H9 (cell line): ENCODE measurements at places on chromosomes 11 and 22. TPM values are rescaled to one million over a fixed set of nuclear protein-coding genes. Genes with fewer than 3 reads are reported as not detected.

UBQLN3 gene
- total RNA-seq, result not detected in 2 replicates

CRYAB gene
- total RNA-seq, result 1.1 TPM in 1 of 2 replicates, not detected in the other

ACRV1 gene
- not detected in 2 replicates for total RNA-seq

CCDC87 gene
- total RNA-seq, result 0.88 and 1.1 TPM in 2 replicates

C11orf21 gene
- total RNA-seq, result not detected in 2 replicates

OR4A16 gene
- not detected in 2 replicates for total RNA-seq

DNA sequence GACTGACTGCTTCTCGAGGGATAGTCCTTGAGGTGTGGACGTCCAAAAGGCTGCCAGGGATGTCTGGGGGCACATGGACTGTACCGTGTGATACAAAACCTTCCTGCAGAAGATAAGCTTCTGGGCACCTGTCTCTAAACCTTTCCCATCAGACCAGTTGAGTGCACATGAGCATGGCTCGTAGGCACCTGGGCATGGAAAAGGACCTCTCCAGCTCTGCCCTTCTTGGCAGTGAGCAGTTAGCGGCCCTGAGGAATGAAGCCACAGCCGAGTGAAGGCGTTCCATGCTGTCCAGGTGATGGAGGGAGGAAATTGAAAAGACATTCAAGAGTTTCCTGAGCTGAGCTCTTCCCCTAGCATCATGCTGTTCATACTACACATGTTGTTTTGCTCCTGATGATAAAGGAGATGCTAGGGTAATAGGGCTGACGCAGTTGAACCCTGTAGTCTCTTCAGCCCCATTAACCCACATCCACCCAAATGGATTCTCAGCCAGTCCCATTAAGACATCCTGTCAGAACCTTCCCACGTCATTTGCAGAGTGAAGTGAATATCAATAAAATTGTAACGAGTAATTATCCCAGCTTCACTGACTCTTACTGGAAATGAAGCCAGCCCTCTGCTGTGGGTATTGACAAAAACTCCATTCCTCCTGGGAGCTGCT is 138.6 kb downstream of the KIRREL3 start:
- H3K27ac ChIP-seq, result no peak overlapping the region
- H3K36me3 ChIP-seq, result no peaks in the 10 kb centered on the region
- DNase-seq, result no peak
- H3K27me3 ChIP-seq, result no peaks in the 10 kb centered on the region

DAGLA gene
- total RNA-seq, result 4.3 and 4.5 TPM in 2 replicates

- no peak overlapping the region for H3K4me3 ChIP-seq
- H3K27me3 ChIP-seq, result no peaks in the 10 kb centered on the region
- no peaks in the 10 kb centered on the region for H3K4me1 ChIP-seq
- no peak for DNase-seq
These were observed 161.0 kb upstream of the B3GAT1 start for GRCh38 chr11:134572741-134573675.

GRCh38 chr22:32042924-32043323 is at the start of gene SLC5A1:
SLC5A1 (plus strand) TSS chr22:32043261; CDS start chr22:32043282, 21 bp downstream.
- no peak within 1 kb of the TSS for H3K4me3 ChIP-seq
- no peaks in the 10 kb centered on the region for H3K4me1 ChIP-seq
- H3K27me3 ChIP-seq, result no peaks in the 10 kb centered on the region; the same call in 1 of the 2 replicates

GRCh38 chr11:125626288-125626950 is 1.5 kb downstream of the CHEK1 start:
- peak; percentile 92 for DNase-seq
- H3K27me3 ChIP-seq, result no peaks in the 10 kb centered on the region
- H3K36me3 ChIP-seq, result peaks cover 43% of the 10 kb centered on the region
- no peaks in the 10 kb centered on the region for H3K4me1 ChIP-seq

DNA sequence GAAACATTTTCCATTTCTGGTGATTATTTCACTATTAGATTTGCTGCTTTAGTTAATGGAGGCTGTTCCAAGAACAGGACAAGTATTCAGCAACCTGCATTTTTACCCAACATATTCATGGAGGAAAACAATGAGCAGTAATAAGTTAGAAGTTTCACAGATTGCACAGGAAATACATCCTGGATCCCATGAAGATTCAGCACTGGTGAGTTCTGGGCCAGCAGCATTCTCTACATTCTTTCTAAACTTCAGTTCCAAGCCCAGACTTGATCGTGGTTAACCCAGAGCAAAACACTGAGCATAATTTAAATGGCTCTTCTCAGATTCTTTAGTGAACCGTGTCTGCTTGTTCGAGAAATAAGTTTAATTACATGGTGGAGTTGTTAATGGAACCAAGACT is 3.8 kb downstream of the FJX1 start:
- peaks cover 4% of the 10 kb centered on the region for H3K4me1 ChIP-seq
- no peak overlapping the region for H3K4me3 ChIP-seq
- no peaks in the 10 kb centered on the region for H3K36me3 ChIP-seq

GNB1L gene
- 22.4 and 22.9 TPM in 2 replicates for total RNA-seq

DNA sequence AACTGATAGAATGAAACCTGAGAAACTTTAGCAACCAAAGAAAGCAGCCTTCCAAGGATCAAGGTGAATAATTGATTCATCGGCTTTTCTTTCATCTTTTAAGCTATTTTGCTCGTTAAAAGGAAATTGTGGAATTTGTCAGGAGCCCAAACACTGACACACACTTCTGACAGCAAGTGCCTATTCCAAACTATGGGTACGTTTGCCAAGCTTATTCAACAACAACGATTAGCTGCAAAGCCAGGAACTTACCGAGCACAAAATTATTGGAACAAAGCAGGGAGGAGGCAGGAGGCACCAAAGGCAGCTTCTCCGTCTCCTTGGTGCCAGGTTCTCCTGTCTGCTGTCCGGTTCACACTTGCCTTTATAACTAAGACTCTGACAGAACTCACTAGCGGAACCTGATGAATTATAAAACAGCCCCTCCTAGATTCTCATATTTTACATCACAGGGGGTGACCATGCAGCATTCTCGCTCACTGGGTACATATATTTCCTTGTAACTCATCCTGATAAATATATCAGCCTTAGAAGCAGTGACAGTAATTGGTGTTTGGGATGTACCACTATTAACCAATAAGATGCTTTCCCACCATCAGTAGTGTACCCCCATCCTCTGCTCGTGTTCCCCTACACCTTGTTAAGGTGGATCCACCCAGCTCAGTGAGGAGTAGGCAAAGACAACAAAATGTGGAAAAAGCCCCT is 395.9 kb upstream of the CCDC90B start:
- no peak for DNase-seq
- no peaks in the 10 kb centered on the region for H3K27me3 ChIP-seq
- peaks cover 5% of the 10 kb centered on the region; the same call in 1 of the 2 replicates for H3K4me1 ChIP-seq
- no peak overlapping the region for H3K4me3 ChIP-seq
- no peak overlapping the region for H3K27ac ChIP-seq
- H3K36me3 ChIP-seq, result no peaks in the 10 kb centered on the region

DNA sequence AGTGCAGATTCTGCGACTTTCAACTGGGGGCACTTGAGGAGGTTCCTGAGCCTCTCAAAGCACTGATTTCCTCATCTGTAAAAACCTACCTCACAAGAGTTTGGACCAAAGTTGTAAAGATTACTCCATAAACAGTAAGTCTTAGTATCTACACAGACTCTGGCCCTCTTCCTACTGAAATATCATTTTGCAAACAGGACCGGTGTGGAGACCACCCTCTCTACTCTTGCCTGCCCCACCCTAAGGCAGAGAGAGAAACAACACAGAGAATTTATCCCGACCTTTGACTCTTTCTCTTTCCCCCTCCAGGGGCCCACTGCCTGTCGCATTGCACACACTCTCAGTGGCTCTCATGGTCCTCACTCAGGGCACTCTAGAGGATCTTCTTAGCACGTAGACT is 117.9 kb upstream of the LDLRAD3 start:
- H3K27ac ChIP-seq, result no peak overlapping the region
- H3K27me3 ChIP-seq, result no peaks in the 10 kb centered on the region
- no peaks in the 10 kb centered on the region for H3K36me3 ChIP-seq
- no peak overlapping the region for H3K4me3 ChIP-seq
- no peak for DNase-seq

DNA sequence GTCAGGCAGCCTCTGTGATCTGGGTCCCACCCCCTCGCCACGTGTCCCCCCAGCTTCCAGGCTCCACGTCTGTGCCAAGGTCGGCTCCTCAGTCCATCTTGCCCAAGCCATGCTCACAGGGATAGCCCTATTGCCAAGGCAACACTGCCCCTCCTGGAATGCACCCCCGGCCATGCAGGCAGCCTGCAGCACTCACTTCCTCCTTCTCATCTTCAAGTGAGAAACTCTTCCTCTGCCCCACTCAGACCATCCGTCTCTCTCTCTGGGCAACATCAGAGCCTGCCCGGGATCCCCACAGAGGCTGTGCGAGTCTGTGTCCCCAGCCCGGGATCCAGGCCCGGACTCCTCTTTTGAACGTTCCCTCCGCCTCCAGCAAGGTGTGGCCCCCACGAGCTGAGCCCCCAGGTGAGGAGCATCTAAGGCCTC is 852.3 kb downstream of the BRD1 start:
- H3K27me3 ChIP-seq, result no peaks in the 10 kb centered on the region
- no peak for DNase-seq
- H3K36me3 ChIP-seq, result peaks cover 2% of the 10 kb centered on the region
- H3K4me3 ChIP-seq, result no peak overlapping the region

DNA sequence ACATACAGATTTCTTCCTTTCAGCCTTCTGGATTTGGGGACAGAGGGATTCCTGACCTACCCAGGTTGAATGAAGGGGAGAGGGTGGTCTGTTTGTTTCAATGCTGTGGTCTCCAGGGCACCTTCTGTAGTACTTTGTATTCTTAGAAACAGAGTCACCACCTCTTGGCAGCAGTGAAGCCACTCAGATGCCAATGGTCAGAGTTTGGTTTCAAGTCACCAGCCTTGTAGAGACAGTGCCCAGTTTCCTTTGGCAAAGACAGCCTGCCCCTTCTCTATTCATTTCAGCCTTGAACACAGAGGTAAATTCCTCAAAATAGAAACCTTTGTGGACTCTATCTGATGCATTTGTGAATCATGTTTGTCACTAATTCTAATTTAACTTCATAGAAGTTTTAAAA is 111.7 kb upstream of the RASSF10 start:
- 0 out of 2 replicates have a peak, but pooled peaks cover 7% of the 10 kb centered on the region for H3K4me1 ChIP-seq
- no peaks in the 10 kb centered on the region for H3K27me3 ChIP-seq
- H3K27ac ChIP-seq, result no peak overlapping the region
- H3K4me3 ChIP-seq, result no peak overlapping the region
